ENCODE measurements at places on chromosomes 3 and 15.
A peak's percentile ranks its signal among the peaks of the same experiment; 100 is the strongest.

GRCh38 chr15:63461230-63461985 is 43.0 kb upstream of the USP3 start:
- peak; percentile 27 for DNase-seq

DNA sequence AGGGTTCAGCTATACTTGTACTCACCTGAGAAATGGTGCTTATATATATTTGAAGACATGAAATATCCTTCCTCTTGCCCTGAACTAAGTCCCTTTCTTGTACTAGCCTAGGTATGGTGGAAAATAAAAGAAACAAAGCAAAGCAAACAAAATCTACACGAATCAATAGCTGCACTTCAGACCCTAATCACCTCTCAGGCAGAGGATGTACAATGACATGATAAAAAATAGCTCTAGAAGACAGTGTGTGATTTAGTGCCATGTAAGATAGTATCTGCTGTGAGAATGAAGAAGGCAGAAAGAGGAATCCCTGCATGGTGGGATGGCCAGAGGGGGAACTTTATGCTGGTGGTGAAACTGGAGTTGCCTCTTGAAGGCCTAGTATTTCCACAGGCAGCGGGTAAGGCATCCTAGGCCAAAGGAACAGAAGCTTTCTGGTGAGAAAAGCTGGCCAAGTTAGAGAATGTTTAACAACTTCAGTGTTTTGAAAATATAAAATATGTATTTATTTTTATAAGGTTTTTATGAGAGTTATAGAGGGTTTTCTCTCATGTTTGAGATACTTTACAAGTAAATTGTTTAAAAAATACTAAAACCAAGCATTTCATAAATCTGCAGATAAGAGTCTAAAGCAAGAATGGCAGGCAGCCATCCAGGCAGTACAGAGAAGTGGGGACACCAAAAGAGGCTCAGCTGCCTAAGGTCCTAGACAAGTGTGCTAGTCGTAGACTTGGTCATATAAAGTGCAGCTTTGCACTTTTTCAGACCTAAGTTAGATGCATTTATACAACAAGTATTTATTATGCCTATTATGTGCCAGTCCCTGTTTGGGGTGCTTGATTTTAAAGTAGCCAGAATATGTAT is 14.9 kb downstream of the LEKR1 start:
- no peak for DNase-seq

- no peak for DNase-seq
Observed at GRCh38 chr3:166554023-166554422, 716.8 kb upstream of the BCHE start.

- no peak for DNase-seq
Observed at GRCh38 chr3:136909187-136909586, 47.2 kb downstream of the NCK1 start.

DNA sequence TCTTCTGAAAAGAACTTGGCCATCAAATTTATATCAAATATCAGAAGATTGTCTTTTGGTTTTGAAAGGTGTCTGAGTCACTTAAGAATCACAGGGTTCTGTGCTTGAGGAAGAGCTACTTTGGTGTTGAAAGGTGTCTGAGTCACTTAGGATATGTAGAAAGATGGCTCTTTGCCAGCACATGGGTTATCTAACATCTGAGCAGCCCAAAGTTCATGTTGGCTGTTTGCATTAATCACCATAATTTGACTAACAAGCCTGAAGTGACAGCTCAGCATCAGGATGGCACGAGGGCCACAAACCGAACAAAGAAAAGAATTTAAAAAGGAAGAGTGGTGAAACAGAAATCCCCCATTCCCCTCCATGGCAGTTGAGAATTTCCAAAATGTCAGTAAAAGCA is 190.5 kb upstream of the CMC1 start:
- no peak for DNase-seq

- no peak for DNase-seq
Observed at GRCh38 chr3:149401212-149401925, 23.9 kb upstream of the TM4SF1 start.

DNA sequence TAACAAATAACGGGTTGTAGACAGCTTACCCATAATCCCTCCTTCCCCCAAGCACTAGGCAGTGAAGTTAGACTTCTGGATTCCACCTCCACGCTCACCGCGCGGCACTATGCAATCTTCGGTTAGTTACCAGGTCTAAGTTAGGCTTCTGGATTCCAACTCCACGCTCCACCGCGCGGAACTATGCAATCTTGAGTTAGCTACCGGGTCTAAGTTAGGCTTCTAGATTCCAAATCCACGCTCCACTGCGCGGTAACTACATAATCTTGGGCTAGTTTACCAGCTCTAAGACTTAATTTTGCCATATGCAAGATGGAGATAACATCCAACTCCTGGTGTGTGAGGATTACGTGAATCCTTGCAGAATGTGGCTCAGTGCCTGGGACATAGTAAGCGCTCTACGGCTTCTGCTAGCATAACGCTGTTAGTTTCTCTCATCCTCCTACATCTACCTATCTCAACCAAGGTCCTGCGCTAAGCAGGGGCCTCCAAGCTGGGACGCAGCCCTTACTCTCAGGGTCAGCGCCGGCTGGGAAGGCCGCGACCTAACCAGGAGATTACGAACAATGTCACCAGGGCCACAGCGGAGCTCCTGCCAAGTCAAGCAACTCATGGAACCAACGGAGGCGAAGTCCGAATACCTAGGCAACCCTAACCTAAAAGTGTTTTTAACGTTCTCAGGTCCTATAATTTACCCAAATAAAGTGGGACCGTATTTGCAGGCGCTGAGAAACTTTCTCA is 497 bp upstream of the RPLP1 start:
- DNase-seq, result peak; percentile 78

DNA sequence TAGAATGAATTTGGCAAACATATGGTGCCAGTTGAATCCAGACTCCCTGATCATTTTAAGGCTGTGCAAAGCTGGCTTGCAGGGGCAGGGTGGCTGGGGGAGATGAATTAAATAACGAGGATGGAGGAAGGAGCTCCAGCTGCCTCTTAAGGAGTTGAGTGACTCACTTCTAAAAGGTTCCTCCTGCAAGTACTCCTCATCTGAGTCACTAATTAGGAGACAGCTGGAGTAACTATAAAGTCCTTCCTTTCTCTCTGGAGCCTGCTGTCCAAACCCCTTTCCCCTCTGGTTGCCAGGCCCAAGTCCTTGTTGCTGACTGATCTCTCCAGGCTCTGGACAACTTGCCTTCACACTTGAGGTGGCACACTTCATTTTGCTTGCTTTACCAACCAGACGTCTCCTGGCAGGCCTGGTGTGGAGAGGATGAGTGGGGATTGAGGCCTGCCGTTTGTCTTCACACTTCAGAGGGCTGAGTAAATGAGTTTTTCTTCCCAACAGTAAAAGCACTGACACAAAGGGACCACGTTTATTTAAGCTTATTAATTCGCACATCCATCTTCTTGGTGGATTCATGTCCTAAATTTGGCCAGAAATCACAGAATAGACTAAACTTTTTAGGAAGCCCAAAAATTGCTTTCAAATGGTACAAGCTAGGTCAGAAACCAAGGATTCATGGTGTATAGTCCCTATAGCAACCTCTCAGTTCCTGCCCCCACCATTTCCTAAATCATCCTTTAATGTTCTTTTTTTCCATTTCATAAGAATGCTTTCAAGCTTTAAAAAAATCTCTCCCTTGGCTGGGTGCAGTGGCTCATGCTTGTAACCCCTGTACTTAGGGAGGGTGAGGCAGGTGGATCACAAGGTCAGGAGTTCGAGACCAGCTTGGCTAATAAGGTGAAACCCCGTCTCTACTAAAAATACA is 90.5 kb upstream of the MYRIP start:
- DNase-seq, result no peak

DNA sequence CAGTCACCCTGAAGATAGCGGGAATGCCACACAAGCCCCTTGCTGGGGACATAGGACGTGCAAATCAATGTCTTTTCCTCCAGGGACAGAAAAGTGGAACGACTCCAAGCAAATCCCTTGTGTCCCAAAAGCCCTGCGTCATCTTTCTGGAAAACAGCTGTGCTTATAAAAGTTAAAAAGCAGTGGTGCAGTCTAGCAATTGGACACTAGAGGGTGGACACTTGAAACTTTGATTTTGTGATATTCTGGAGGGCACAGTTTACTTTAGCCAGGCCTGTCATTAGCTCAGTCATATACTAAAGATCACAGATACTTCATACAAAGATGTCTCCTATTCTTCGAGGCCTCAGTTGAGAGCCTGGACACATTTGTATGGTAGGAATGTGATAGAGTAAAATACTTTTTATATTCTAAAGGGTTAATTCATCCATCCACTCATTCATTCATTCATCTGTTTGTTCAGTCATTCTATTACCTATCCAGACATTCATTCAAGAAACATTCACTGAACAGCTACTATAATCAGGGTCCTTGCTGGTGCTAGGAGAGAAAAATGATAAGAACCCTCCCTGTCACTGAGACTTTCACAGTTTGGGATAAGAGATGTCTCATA is 63.8 kb upstream of the ANKRD34C start:
- no peak for DNase-seq

GRCh38 chr3:123586131-123586530 is 1.3 kb upstream of the HACD2 start:
- no peak for DNase-seq

DNA sequence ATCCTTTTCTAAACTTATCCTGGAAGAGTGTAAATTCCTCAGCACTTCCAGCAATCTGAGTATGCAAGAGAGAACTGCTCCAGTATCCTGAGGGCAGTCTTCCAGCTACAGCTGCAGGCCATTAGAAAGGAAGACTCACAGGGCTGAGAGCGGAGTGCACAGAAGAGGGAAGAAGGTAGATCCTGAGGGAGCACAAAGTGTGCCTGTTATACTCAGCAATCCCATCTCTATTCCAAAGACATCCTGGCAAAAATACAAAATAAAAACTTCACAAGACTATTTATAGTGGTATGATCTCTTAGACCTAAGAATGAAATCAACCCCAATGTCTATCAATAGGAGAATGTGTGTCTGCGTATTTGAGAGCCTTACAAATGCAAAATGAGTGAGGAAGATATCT is 292.0 kb downstream of the ZIC1 start:
- no peak for DNase-seq

DNA sequence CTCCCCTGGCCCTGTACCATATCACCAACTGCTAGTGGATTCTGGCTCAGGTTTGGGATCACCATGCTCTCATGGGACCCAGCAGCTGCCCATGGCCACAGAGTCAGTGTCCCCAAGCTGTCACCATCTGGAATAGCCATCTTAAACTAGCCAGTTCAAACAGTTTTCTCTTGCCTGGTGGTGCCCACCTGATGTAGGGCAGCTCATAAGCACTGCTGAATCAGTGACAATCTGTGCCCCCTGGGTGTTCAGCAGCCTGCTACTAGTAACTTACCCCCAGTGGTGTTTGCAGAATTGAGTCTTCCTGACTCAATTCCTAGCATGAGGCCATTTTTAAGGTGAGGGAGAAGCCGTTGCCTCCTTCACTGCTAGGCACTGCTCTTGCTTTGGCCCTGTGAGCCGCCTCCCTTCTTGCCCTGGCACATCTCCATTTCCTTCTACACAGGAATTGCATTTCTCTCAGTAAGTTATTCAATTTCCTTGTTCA is 7.9 kb downstream of the RPSA start:
- DNase-seq, result no peak

GRCh38 chr3:140529096-140529495 is 148.8 kb upstream of the TRIM42 start:
- no peak for DNase-seq

- no peak for DNase-seq
Observed at GRCh38 chr15:58771621-58772250, 634 bp downstream of the MINDY2 start.

DNA sequence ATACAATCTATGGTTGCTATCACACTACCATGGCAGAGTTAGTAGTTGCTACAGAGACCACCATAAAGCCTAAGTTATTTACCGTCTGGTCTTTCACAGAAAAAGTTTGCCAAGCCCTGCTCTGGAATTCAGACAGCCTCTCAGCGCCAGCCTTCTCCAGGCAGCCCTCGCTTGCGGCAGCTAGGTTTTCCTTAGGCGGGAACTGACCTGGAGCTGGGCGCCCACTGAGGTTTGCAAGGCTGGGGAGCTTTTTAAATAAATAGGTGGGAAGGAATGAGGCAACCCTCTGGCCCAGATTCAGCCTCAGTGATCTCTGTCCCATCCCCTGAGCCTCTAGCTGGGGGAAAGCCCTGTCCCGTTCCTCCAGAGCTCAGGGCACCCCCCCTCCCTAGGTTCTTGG is 1.2 kb downstream of the CTSH start:
- no peak for DNase-seq

GRCh38 chr3:152323834-152324233 is 55.1 kb downstream of the MBNL1 start:
- no peak for DNase-seq

- no peak for DNase-seq
Observed at GRCh38 chr3:193971261-193971751, 164.6 kb upstream of the HES1 start.

DNA sequence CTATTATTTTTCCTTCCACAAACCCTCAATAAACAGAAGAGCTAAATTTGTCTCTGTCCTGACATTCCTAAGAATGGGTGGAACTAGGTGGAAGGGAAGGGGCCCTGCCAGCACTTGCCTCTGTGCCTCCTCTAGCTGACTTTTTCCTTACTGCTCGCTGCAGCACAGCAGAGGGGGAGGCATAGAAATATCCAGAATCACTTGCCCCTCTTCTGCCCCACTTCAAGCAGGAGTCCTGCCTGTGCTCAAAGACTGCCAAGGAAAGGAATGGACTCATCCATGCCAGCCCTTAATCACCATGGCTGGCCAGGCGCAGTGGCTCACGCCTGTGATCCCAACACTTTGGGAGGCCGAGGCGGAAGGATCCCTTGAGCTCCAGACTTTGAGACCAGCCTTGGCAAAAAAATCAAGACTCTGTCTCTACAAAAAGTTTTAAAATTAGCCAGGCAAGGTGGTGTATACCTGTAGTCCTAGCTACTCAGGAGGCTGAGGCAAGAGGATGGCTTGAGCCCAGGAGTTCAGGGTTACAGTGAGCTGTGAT is 51.8 kb downstream of the ADCY5 start:
- no peak for DNase-seq

GRCh38 chr3:109563149-109563548 is 225.8 kb upstream of the DPPA4 start:
- DNase-seq, result no peak

- DNase-seq, result no peak
Observed at GRCh38 chr15:68808091-68808490, 12.6 kb downstream of the ANP32A start.

DNA sequence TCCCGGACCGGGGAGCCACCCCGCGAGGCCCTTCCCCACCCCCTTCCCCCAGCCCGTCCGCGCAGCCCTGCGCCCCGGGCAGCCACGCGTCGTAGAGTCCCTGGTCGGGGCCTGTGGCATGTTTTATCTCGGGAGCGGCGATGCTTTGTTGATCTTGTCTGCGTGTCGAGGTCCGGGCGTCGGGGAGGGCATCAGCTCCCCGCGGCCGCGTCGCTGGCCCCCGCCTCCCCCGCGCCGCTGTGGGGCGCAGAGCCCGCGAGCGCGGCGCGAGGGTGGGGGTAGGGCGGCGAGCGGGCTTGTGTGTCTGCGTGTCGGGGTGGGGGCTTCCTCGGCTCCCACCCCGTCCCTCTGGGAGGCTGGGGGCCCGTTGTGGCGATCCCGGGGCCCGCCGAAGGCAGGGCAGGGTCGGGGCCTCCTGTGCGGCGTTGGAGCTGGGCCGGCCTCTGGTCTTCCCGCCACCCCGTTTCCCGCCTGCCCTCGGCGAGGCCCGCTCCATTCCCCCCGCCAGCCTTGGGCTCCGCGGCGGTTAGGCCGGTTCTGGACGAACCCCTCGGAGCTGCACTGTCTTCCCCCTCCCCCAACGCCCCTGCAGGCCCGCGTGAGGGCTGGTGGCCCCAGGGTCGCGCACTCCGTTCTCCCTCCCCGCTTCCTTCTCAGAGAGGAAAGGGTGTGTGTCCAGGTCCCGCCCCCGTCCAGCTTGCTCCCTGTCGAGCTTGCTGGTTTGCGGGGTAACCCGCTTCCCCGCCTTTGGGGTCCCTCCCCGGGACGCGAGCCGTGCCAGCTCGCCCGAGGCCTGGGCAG is 695 bp downstream of the GMPS start:
- no peak for DNase-seq

- no peak for DNase-seq
Observed at GRCh38 chr15:31457161-31457560, 130.5 kb downstream of the KLF13 start.

Measured in ascending aorta (tissue), 2 donors.